ENCODE measurements at places on chromosomes 5 and 9.
A peak's percentile ranks its signal among the peaks of the same experiment; 100 is the strongest.

DNA sequence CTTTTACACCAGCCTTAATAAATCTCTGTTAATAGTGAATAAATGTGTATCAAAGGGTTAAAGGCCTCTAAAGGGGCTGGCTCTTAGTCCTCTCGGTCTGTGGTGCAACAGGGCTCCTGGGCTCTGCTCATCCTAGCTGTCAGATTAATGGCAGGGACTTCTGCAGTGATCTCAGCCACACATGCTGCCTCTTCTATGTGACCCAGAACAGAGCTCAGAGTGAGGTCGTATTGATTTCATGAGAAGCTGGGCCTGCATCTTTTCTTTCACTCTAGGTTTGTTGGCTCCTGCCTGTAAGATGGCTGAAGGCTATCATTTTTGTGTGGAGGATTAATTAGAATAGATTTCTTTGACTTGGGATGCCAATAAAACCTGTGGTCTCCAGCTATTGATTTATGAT, 165.0 kb upstream of the GLRA1 start:
- no peak for DNase-seq

- DNase-seq, result no peak
Observed at GRCh38 chr9:125538092-125538473, 168.9 kb downstream of the MAPKAP1 start.

DNA sequence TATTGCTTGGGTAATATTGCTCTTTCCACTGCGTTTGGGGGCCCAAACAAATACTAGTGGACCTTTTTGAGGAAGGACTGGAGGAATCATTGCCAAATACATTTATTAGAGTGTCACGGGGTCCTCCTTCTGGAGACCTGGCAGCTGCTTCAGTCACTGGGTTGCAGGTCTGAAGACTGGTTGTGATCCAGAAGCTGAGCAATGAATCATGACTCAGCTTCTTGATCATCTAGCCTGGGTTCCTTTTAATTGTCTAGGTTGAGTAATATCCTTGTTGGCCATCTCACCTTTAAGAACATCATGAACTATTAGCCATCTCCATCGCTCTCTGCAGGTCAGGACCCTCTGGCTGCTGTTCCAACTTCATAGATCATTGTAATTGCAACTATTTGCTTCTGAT, 15.4 kb upstream of the UBAP1 start:
- no peak for DNase-seq

GRCh38 chr5:3530251-3530650, 65.4 kb upstream of the IRX1 start:
- no peak for DNase-seq

DNA sequence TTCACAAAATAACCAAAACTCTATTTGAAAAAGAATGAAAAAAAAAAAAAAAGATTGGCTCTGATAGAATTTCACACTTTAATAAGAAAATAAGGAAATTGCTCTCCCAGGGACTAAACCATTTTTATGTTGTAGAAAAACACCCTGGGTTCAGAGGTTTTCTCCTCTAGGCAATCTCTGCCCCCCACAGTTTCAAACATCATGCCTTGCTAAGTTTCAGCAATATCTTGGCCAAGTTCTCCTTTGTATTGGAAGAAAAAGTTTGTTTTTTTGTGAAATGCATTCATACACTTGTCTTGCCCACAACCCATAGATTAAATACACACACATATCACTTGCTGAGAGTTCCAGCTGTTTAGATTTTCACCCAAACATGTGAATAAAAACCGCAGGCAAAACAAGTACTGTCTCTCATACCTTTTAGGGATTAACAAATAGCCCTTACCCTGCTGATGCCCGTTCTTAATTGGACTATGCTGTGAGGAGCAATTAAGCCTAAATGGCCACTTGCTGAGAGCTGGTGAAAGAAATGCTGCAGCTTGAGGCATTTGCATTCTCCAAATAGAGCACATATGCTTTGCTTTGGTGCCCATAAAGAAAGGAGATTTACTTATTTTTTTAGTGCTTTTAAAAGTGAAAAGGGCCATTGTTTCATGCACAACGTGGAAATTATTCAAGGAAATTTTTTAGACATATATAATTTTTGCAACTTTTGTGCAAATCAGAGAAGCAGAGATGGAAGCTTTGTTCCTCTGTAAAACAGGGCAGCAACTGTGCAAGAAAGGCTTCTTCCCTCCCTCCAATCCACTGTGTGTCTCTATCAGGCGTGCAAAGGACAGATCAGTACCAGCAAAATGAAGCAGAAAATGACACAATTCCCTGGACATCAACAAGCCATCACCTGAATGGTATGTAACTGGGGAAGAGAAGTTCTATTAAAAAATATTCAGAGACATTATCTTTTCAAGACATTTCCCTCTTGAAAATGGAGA, 262.4 kb upstream of the KIF2A start:
- DNase-seq, result no peak

DNA sequence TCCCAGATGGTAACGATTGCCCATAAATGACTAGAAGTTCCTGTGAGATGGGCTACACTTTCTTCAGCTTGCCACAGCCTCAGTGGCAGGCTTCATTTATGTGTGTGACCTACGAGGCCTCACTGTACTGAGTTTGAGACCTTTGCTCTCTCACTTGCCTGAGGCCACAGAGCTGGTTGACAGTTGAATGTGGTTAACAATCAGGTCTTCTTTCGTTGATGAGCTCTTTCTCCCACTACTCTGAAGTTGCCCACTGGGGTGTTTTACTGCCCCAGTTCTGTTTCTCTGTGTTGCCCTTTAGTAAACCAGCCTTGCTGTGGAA, 70.5 kb downstream of the CYFIP2 start:
- no peak for DNase-seq

- DNase-seq, result no peak
Observed at GRCh38 chr9:91166796-91167366, 194.8 kb downstream of the AUH start.

GRCh38 chr9:2255128-2255527, 240.0 kb downstream of the SMARCA2 start:
- DNase-seq, result no peak

DNA sequence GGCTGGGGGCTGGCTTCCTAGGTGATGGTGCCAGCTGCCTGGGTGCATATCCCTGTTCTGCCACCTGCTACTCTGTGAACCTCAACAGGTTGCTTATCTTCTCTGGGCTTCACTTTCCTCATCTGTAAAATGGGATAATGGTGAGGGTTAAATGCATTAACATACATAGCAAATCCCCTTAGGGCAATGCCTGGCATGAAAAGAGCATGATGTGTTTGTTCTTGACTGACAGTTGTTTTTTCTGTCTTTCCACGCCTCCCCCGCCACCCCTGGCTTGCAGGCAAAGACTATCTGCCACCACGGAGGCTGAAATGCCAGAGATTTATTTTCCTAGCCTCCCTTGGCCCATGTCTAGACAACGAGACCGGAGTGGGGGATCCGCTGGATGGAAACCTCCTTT, 280.5 kb downstream of the NSG2 start:
- no peak for DNase-seq

DNA sequence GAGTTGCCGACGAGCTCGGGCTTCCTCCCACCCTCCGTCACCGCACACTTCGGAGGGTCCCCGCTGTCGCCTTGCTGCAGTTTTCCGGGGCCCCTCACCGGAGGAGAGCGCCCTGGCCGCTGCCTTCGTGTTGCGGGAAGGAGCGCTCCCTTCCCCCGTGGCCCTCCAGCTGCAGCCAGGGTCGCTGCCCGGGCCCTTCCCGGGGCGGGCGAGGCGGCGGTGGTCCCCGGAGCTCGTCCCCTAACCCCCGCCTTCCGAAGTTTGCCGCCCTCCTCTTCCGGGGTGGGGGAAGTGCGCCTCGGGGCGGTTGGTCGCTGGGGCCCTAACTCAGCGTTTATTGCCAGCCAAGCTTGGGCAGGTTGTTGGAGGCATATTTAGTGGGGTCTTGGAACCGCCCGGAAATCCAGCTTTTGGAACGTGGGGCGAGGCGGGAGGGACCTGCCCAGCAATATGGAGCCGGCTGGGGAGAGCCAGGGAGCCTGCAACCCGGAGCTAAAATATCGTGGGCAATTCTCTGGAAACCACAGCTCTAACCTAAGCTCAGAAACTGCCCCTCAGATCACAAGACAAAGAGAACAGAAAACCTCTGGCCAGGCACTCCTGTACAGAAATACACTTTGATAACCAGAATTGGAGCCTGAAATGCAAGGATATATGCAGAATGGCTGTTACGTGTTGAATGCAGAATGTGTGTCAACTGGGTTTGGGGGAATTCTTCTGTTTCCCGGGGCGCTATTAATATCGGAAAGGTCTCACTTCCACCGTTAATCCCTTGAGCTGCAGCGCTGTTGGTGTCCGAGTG, 890 bp downstream of the PIK3R1 start:
- DNase-seq, result peak; percentile 68

DNA sequence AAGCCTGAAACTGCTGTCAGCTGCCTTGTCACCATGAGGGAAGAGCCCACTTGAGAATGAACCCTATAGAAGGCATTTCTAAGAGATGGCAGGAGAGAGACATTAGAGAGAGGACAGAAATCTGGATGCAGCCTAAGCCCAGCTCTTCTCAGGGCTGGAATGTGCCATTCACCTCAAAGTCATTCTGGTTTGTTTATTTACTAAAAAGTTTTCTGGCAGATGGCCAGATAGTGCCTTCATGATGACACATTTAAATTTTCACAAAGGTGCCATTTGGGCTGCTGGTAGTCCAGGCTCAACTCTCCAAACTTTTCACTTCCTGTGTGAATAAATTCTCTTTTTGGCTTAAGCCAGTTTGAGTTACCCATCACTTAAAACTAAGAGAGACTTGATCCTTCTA, 144.6 kb upstream of the ZNF366 start:
- DNase-seq, result no peak

- no peak for DNase-seq
Observed at GRCh38 chr9:121053544-121053943, 3.5 kb upstream of the C5 start.

- DNase-seq, result no peak
Observed at GRCh38 chr9:116515541-116515940, 171.6 kb upstream of the TRIM32 start.

DNA sequence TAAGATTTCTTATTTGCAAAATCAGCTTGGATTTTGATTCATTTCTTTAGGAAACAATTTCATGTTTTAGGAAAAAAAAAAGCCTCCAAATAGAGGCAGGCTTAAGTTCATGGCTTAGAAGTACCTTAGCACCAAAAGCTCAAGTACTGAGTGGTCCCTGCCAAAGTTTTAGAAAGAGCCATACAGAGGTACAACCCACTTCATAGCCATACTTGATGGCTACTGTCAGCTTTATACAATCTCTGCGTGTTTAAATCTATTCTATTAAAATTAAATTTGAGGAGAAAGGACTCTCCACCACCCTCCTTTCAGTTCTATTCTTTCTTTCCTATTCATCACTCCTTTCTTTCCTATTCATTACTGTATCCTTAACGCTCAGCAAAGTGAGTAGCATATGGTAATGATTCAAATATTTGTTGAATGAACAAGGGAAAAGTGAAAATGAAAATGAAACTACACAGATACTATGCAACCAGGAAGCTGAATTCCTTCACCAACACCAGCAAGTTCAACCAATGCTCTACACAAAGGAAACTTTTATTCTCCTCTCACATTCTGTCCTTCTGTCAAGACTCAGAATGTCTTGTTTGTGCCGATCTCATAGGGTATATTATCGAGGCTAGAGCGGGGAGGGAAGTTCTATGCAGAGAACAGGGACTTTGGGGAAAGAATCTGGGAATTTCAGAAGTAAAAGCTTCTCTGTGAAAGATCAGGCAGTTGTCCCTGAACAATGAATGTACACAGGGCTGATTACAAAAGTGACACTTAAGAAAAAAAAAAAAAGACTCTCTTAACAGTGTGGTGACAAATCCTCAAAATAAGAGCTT, 138.6 kb upstream of the SPEF2 start:
- DNase-seq, result no peak

DNA sequence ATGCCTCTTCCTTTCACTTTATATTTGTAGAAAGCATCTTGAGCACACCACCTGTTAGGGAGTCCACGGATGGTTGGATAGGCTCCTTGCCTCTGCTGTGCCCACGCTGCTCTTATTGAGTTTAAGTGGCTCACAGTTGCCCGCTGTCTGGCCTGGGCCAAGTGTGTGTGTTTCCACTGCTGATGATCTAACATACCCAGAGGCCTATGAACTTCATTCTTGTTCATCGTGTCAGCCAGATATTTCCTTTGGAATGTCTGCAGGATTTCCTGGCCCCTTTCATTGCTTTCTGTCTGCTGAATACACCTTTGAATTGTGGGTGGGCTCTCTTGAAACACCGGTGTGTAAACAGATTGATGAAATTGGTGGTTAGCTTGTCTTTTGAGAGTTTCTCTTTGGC, 46.6 kb downstream of the MVB12B start:
- no peak for DNase-seq

DNA sequence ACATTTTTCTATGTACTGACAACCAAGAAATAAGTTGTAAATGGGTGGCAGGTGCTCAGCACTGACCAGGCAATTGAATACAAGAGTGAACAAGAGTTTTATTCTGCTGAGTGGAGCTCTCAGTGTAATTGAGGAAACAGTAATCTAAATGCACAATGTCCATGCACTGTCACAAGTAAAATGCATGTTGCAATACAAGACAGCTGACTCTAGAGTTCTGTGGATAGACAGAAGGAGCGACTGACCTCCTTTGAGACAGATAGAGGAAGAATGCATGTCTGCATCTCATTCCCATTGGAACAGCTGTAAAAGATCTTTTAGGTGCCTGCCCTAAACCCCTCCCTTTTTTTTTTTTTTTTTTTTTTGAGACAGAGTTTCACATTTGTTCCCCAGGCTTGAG, 299.0 kb downstream of the FBXL7 start:
- DNase-seq, result no peak

DNA sequence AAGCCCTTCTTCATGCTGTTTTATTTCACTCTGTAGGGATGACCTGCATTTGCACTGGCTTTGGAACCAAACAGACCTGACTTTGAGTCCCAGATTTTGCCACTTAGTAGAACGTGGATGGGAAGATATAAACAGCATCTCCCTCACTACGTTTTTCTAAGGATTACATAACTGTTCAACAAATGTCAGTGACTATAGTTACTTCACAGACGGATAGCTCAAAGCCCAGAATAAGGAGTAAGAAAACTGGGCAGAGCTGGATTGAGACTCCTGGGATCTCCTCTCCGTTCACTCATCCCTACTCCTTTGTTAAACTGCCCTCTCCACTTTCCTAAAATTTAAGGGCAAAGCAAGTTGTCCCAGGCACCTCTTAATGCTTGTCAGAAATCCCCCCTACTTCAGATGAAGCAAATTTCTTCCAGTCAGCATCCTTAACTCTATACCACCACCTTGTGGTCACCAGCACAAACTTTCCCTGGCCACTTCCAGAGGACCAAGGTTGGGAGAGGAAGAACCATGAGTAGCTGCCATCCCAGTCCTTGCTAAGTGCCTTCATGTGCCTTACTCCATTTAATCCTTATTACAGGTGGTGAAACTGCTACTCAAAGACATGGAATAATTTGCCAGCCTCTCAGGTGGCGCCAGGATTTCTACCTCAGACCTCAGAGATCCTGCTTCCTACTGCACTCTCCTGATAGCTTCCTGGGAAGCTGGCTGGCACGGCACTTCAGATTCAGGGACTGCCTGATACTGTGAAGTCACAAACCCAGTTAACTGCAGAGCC, 38.4 kb downstream of the EGR1 start:
- DNase-seq, result peak; percentile 30

- DNase-seq, result no peak
Observed at GRCh38 chr5:10201223-10201868, 48.3 kb downstream of the ATPSCKMT start.

Data from stimulated activated naive CD8-positive, alpha-beta T cell treated with anti-CD3 and anti-CD28 coated beads, Interleukin-15, amount 100 ng/mL, for 72 hours (primary cell).